ENCODE measurements at places on chromosomes 13 and 19. TPM values are rescaled to one million over a fixed set of nuclear protein-coding genes. Genes with fewer than 3 reads are reported as not detected.

PNMA8A gene
- 3.9 TPM for total RNA-seq

MTMR6 gene
- 12.4 TPM for total RNA-seq

AP1M2 gene
- 28.9 TPM for total RNA-seq

VSTM2B gene
- total RNA-seq, result not detected

ZNF541 gene
- total RNA-seq, result 0.80 TPM

RAX2 gene
- not detected for total RNA-seq

ILF3 gene
- total RNA-seq, result 280 TPM

ZNF677 gene
- total RNA-seq, result 11.1 TPM

CCDC122 gene
- total RNA-seq, result 6.0 TPM

NCCRP1 gene
- total RNA-seq, result 236 TPM

KL gene
- total RNA-seq, result 0.95 TPM

FNDC3A gene
- total RNA-seq, result 30.7 TPM

STOML3 gene
- total RNA-seq, result not detected

STAP2 gene
- total RNA-seq, result 67.0 TPM

FFAR2 gene
- 0.30 TPM for total RNA-seq

ZNF208 gene
- total RNA-seq, result 1.8 TPM

ETV2 gene
- 4.0 TPM for total RNA-seq

SLC25A30 gene
- total RNA-seq, result 20.3 TPM

KCTD4 gene
- 0.89 TPM for total RNA-seq

B3GNT8 gene
- 5.7 TPM for total RNA-seq

ZNF578 gene
- total RNA-seq, result 0.38 TPM

PSG3 gene
- not detected for total RNA-seq

ZNF221 gene
- total RNA-seq, result 6.8 TPM

PRR20B gene
- total RNA-seq, result not detected
